Skeletal muscle cell (primary cell): ENCODE measurements at places on chromosomes 7 and 10.

DNA sequence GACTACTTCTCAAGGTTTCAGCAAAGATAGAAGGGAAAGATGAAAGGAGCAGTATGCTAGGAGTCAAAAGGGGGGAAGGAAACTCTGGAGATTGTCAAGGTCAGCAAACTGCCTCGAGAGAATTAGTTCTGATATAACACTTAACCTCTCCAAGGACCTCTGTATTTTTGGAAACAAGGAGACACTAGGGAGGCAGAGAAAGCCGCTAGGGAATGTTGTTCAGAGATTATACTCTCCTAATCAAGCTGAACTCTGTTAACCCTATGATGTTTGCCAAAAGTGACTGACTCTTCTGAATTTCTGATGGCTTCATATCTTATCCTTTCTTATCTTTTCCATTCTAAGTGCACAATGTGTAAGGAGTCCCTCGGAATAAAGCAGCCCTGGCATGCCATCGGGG lies 27.1 kb downstream of the CREM start:
- DNase-seq = no peak

GRCh38 chr7:154857240-154857639 lies 145.7 kb downstream of the PAXIP1 start:
- DNase-seq = no peak

DNA sequence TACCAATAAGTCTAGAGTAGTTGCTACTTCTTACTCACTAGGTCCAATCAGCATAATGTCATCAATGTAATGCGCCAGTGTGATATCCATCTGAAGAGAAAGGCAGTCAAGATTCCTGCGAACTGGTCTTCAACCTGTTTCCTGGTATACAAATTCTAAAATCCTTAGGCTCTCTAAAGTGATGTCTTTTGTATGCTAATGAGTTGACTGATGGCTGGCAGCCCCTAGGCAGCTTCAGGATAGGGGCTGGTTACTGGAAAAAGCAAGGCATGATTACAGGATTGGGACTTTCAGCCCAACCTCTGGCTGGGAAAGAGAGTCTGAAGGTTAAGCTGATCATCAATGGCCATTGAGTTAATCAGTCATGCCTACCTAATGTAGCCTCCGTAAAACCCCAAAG lies 250.2 kb upstream of the PTER start:
- DNase-seq = no peak

GRCh38 chr7:155469311-155470185 lies 11.6 kb downstream of the EN2 start:
- no peak for DNase-seq

DNA sequence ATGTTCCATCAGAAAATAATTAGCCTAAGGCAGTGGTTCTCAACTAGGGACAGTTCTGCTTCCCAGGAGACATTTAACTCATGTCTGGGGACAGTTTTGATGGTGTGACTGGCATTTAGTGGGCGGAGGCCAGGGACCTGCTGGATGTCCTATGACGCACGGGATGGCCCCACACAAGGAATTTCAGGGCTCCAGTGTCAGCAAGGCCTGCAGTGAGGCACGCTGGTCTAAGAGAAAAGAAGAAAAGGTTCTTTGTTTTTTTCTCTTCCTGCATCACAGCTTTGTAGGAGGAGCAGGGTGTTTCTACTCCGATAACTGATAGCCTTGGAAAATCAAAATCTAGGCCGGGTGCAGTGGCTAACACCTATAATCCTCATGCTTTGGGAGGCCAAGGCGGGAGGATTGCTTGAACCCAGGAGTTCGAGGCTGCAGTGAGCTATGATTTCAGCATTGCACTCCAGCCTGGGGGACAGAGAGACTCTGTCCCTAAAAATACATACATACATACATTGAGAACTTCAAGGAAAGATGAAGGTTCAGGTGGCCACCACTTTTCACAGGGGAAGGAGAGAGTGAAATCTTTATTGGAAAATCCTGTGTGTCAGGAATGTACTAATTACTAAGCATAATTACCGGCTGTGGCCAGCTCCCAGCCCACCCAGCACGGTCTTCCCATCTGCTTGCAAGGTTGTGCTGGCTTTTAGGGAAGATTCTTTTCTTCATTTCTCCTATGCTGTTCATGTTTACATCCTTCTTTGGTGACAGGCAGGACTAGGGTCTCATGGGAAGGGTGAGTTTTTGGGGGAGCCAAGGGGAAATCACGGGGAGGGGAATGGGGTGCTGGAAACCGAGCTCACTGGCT lies 150.4 kb downstream of the ACTR3B start:
- no peak for DNase-seq

- DNase-seq = no peak
Observed at GRCh38 chr10:52811776-52812175, 39.2 kb upstream of the MBL2 start.

GRCh38 chr7:100389437-100390088 lies 16.3 kb downstream of the PILRA start:
- DNase-seq = no peak

DNA sequence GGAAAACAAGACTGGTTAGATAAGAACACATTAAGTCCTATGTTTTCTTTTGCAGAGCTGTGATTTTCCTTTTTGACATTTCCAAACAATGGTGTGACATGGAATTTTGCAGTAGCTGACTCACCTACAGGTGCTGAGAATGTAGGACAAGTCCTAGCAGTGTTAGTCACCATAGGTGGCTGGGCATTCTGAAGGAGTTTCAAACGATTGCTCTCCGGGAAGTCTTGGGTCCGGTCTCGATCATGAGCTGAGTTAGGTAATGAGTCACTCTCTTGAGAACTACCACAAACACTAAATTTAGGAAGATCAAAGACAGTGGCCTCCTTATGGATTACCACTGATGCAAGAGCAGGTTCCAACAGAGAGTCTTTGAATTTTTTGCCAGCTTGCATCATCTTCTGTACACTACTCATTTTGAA lies 3.6 kb downstream of the FIGNL1 start:
- peak; percentile 80 for DNase-seq

GRCh38 chr7:14851610-14852009 lies 50.9 kb downstream of the DGKB start:
- DNase-seq = peak; percentile 25

GRCh38 chr10:32957341-32958084 lies 517 bp downstream of the ITGB1 start:
- DNase-seq = no peak

GRCh38 chr7:157136372-157136771 lies 2.4 kb upstream of the UBE3C start:
- DNase-seq = peak; percentile 80

DNA sequence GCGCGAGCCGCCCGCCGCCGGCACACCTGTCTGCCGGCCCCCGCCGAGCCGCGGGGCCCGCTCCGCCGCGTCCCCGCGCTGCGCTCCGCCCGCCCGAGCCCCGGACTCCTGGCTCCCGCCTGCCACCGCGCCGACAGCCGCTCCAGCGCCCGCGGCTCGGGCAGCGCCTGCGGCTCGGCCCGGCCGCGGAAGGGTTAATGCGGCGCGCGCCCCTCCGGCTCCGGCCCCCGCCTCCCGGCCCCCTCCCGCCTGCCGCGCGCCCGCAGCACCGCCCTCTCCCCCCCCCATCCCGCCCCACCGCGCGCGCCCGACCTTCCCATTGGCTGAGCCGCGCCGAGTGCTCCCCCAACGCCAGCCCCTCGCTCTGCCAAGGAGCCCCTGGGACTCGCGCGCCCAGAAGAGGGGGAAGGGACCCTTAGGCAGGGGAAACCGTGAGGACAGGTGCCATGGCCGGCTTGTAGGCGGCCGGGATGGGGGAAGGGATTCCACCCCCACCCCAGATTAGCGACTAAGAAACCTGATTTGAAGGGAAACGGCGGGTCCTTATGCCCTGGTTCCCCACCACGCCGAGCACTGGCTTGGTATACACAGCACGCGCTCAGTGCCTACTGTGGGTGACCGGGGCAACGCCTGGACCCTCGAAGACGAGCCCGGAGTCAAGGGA lies at the start of gene KCNH2:
TSS of gene KCNH2 (minus strand) at position 196 of the 664 bp plus-strand sequence. CDS start 408 bp downstream, outside the sequence.
- DNase-seq = no peak

GRCh38 chr10:120650705-120651399 lies 193.8 kb downstream of the PLPP4 start:
- DNase-seq = no peak

GRCh38 chr10:74628136-74628535 lies 198.3 kb upstream of the KAT6B start:
- DNase-seq = no peak

GRCh38 chr10:64115908-64116643 lies 594.9 kb downstream of the REEP3 start:
- no peak for DNase-seq

- DNase-seq = no peak
Observed at GRCh38 chr7:155762655-155763054, 49.6 kb downstream of the SHH start.

- no peak for DNase-seq
Observed at GRCh38 chr7:131556053-131556908, at the start of gene PODXL. Gene PODXL (minus strand): TSS chr7:131556628. CDS start chr7:131556359, 269 bp downstream.

GRCh38 chr10:1347525-1347924 lies 291.3 kb downstream of the WDR37 start:
- DNase-seq = no peak

DNA sequence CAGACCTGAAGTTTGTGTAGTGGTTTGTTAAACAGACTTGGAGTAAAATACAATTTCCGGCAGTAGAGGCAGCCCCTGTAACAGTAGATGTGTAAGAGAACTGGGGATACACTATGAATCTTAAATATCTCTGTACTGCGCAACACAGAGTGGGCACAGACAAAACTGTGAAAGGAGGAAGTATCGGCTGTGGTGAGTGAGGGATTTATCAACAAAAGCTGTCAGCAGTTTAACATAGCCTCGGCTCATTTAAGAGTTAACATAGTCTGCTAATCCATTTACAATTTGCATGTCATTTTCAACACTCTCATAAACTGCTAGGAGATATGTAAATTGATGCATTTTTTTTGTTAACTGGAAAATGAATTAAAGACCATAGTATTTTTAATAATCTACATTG lies 225.2 kb downstream of the ZWINT start:
- DNase-seq = no peak

DNA sequence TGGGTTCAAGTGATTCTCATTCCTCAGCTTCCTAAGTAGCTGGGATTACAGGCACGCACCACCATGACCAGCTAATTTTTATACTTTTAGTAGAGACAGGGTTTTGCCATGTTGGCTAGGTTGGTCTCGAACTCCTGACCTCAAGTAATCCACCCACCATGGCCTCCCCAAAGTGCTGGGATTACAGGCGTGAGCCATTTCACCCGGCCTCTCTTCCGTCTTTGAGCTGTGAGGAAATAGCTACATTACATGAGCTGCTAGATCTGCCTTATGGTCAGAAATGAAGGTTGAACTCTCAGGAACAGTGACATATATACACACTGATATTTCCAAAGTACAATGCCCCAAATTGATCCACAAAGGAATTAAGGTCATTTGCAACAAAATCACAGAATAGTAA lies 2.4 kb downstream of the BLVRA start:
- no peak for DNase-seq

DNA sequence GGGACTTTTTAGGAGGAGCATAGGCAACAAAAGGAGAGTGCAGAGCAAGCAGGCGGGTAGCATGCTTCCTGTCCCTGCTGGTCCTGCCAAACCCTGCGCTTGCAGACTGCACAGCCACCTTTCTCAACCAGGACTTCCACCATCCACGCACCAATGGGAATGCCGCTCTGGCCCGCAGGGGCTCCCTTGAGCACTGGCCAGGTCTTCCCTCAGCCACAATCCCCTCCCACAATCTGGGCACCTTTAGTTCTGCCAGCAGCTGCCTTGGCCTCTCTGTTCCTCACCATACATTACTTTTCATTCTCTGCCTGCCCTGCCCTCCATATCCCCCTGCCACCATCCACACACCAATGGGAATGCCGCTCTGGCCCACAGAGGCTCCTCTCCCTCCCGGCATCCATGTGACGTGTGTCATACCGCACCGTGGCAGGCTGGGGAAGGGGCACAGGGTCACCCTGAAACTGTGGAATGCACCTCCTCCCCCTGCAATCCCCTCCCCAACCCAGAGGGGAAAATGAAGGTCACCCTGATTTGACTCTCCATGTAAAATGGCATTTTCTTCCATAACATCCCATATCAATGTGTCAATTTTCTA lies 97.3 kb upstream of the MACROH2A2 start:
- DNase-seq = no peak

GRCh38 chr10:84204122-84204521 lies 9.8 kb downstream of the CDHR1 start:
- no peak for DNase-seq

DNA sequence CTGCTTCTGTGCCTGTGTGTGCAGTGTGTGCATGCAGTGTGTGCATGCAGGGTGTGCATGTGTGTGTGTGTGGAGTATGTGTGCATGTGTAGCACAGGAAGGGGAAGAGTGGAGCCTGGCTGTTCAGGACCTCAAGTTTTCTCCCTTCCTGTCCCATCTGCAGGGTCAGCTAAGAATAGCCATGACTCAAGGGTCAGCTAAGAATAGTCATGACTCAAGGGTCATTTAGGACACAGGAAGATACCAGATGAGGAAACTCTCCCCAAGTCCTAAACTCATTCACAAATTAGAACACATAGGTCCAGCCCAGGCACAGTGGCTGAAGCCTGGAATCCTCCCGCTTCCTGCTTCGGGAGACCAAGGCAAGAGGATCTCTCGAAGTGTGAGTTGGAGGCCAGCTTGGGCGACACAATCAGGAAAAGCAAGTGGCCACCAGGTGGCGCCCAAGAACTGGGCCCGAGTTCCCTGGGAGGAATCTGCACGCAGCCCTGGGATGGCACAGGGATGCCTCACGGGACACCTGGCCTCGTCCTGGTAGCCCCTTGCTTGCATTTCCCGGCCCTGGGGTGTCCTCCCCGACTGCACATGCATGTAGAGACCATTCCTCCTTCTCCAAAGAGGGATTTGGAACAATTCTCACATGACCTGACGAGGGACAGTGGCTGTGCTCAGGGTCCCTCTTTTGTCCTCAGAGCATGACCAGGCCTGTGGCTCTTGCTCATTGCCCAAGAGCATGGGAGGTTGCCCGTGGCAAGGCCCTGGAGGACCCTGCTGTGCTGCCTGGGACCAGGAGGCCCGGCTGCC lies 21.4 kb upstream of the VOPP1 start:
- DNase-seq = no peak

DNA sequence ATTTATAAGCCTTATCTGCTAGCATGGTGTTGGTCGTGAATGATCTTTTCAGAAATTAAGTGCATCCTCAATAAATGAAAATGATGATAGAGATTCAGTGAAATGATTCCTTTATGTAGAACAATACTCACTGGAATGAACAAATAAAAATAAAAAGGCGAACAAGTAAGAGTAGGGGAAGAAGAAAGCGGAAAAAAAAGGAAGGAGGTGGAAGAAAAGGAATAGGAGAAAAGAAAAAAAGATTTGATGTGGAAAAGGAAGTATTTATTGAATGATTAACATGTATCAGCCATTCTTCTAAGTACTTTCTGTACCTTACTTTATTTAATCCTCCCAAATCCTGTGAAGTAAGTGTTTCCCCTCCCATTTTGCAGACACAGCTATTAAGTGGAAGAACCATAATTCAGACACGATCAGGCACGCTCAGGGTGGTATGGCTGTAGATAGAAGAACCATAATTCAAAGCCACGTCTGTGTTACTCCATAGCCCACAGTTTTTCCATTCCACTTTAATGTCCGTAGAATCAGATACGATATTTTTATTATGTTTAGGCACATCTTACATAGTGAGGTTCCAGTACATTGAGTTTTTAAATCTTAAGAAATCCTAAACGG lies 156.2 kb upstream of the LAMB4 start:
- no peak for DNase-seq

DNA sequence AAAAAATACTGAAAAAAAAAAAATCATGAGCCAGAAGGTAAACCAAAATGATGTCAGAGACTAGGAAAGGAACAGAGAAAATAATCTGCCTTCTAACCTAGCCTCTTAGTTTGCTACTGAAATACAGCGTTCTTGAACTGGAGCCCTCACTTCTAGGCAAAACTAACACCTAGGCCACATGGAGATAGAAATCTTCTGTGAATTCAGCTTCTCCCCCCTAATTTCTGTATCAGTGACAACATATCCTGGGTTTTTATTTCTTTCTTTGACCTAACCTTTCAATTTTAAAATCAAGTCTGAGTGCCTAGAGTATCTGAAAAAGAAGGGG lies 100.1 kb upstream of the GLCCI1 start:
- no peak for DNase-seq
